ENCODE measurements at places on chromosomes 1 and 21. TPM values are rescaled to one million over a fixed set of nuclear protein-coding genes. Genes with fewer than 3 reads are reported as not detected.

The GUCA2A gene
- not detected for total RNA-seq

The C1QA gene
- 2.8 TPM for total RNA-seq

The RPS8 gene
- total RNA-seq = 2,318 TPM

The KIF14 gene
- not detected for total RNA-seq

The DEGS1 gene
- total RNA-seq = 38.3 TPM

The CNIH3 gene
- total RNA-seq = 2.0 TPM

- no peak for DNase-seq
These were observed 1.4 kb downstream of the TMEM54 start for GRCh38 chr1:32899586-32900296.

- no peak for DNase-seq
These were observed 5.2 kb upstream of the KIAA1614 start for GRCh38 chr1:180907313-180908055.

DNA sequence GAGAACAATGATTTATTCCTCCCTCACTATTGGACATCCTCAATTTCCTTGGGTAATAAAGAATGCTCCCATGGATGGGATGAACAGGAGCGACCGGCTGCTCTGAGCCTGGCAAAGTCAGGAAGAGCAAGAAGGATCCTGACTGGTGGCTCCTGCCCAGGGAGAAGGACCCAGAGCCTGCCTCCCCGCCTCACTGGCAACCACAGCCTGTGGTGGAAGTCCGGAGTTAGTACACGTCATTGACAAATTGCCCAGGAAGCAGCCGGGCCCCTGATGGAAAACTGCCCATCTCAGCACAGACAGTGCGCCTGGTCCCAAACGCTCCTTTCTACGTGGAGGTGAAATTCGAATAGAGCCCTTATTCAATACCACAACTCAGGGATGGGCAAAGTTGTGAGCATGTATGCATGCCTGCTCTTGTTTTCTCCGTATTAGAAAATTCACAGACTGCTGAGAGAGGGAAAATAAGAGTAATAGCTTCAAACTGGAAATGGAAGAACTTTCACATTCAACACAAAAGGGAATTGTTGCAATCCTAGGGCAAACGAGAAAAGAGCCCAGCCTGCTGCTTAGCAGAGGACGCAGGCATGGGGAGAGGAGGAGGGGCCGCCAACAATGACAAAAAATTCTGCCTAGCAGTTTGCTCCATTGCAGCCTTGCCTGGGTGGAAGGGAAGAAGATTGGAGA lies 397.1 kb upstream of the VAMP3 start:
- DNase-seq = no peak

DNA sequence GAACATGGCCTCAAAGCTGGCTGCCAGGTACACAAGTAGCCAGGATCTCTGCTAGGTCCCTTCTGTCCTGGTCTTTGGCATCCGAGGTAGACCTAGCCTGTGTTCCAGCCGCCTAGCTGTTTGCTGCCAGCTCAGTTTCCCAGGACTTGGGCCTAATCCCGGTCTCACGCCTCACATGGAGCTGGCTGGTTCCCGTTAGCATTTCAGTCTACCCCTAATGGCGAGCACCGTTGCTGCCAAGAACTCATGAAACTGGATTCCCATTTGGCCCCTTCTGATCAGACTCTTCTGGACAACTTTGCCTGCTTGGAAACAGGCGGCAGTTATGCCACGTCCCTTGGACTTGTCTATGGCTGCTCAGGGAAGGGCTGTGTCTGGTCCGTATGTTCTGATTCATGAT lies 26.2 kb upstream of the HHAT start:
- DNase-seq = no peak

GRCh38 chr1:186782791-186783190 lies 46.0 kb upstream of the PLA2G4A start:
- no peak for DNase-seq

DNA sequence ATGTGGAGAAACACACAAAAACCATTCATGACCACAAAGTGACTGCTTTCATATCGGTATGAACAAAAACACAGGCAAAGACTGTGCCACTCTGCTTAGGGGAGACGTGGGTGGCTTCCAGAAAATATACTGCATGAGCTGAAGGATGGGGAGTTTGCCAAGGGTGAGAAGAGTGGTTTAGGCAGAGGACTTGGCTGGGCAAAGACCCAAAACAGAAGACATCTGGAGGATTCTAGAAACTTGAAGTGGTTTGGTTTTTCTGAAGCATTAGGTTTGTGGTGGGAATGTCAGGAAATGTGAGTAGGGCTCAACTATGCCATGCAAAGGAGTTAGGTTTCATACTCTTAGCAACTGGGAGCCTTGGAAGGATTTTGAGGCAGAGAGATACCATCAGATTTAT lies 26.6 kb upstream of the DNM3 start:
- DNase-seq = no peak

DNA sequence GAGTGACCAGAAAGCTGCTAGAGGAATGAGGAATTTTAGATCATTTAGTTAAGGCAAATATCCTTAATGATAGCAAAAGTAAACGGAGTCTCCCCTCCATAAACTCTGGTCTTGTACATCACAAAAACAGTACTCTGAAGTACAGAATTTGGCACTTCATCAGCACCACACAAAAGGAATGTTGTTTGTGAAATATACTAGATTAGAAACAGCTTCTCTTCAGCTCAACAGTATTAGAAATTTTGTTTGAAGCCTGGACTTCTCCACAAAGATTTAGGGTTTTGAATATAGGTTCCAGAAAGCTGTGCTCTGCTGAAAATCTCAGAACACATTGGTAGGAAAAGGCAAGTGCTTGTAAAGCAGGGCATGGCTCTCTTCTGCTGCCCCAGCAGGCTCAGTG lies 135.1 kb upstream of the PTGFR start:
- no peak for DNase-seq

DNA sequence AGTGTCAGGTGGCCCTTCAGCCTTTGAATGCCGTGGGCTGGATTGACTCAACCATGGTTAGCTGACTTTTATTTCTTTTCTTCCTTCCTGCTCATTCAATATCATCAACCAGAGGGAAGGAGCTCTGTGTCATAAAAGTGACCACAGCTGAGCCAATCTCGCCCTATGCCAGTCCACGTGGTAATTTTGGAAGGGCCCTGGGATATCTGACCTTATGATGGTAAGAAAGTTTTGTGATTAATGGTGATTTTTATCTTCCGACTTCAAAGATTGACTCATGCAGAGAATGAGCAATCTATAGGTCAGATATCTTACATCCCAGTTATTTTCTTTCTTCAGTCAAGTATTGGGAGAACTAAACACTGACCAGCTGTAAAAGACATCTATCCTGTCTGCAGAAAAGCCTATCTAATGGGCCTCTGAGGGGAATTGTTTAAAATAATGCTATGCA lies 170.3 kb downstream of the ZC3H11B start:
- no peak for DNase-seq

- DNase-seq = no peak
These were observed 11.1 kb downstream of the BCAN start for GRCh38 chr1:156652992-156653355.

GRCh38 chr1:179251675-179252074 lies 22.2 kb upstream of the ABL2 start:
- no peak for DNase-seq

DNA sequence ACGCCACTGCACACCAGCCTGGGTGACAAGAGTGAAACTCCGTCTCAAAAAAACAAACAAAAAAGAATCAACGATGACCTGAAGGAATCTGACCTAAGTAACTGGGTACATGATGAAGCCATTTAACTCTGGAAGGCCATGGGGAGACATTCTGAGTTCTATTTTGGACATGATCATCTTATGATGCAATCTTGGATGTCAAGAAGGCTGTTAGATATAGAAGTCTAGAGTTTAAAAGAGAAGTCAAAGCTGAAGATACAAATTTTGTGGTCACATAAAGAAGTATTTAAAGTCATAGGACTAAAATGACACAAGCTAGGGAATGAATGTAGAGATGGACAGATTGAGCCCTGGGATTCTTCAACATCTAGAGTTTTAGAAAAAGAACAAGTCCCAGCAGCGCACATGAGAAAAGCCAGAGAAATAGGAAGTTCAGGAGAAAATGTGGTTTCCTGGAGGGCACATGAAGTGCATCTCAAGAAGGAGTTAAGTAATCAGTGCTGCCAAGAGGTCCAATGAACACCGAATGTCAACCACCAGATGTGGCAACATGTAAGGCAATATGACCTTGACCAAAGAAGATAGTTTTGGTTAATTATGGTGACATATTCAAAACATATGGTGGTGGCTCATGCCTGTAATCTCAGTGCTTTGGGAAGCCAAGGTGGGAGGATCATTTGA lies 26.8 kb downstream of the ELK4 start:
- no peak for DNase-seq

- no peak for DNase-seq
These were observed 42.6 kb upstream of the KCNA10 start for GRCh38 chr1:110561596-110561995.

DNA sequence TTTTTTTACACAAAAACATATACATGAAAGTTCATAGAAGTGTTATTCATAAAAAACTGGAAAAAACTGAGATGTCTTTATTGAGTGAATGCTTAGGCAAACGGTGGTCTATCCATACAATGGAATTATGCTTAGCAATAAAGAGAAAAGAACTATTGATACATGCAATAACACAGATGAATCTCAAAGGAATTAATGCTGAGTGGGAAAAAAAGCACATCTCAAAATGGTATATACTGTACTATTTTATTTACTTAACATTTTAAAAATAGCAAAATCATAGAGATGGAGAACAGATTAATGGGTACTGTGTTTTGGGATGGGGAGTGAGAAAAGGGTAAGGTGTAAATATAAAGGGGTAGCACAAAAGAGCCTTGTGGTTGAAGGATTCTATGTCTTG lies 29.8 kb downstream of the METTL18 start:
- DNase-seq = no peak
